ENCODE measurements at places on chromosomes 11 and 22. TPM values are rescaled to one million over a fixed set of nuclear protein-coding genes. Genes with fewer than 3 reads are reported as not detected.

The SYT9 gene
- total RNA-seq: not detected

The SULT4A1 gene
- not detected for total RNA-seq

The GAL gene
- 37.1 TPM for total RNA-seq

The ESAM gene
- 0.23 TPM for total RNA-seq

The MYOD1 gene
- 0.15 TPM for total RNA-seq

The KLHL35 gene
- 4.7 TPM for total RNA-seq

The ASCC2 gene
- total RNA-seq: 16.3 TPM

The SLC17A6 gene
- not detected for total RNA-seq

The PATL1 gene
- total RNA-seq: 22.4 TPM

The THOC5 gene
- 55.2 TPM for total RNA-seq

The PLA2G3 gene
- not detected for total RNA-seq

The FERMT3 gene
- 55.8 TPM for total RNA-seq

The C11orf97 gene
- total RNA-seq: not detected

The LIMK2 gene
- total RNA-seq: 37.3 TPM

The VWCE gene
- 0.30 TPM for total RNA-seq

The FADS2 gene
- 23.1 TPM for total RNA-seq

The RIC3 gene
- total RNA-seq: 1.4 TPM

The WT1 gene
- total RNA-seq: 0.25 TPM

The SLC22A8 gene
- total RNA-seq: not detected

The GAS2 gene
- 0.77 TPM for total RNA-seq

The CYB561A3 gene
- 25.1 TPM for total RNA-seq

The LTO1 gene
- total RNA-seq: 12.9 TPM

The SCGB2A2 gene
- total RNA-seq: not detected

The KRTAP5-2 gene
- total RNA-seq: not detected

The CHRM4 gene
- total RNA-seq: not detected

The RFPL2 gene
- 0.63 TPM for total RNA-seq
